ENCODE measurements at places on chromosomes 2 and 18.

GRCh38 chr18:59952283-59953007, 52.6 kb downstream of the PMAIP1 start:
- no peak for DNase-seq

DNA sequence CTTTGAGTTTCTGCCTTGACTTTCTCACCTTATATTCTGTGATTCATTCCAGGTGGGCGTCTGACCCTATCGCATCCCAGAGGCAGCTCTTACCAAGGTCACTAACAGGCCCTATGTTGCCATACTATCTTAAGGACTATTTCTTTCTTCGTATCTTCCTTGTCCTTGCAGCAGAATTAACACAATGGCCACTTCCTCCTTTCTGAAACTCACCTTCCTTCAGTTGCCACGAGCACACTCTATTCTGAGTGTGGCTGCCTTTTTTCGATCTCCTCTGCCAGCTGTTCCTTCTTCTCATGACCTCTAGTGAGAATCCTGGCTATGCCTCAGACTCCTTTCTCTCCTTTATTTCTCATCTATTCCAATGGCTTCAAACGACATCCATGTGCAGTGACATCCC, 160.4 kb upstream of the CCDC195 start:
- DNase-seq, result no peak

GRCh38 chr18:60027397-60027796, 127.6 kb downstream of the PMAIP1 start:
- DNase-seq, result no peak

GRCh38 chr2:206023183-206023582, 62.8 kb downstream of the INO80D start:
- no peak for DNase-seq

DNA sequence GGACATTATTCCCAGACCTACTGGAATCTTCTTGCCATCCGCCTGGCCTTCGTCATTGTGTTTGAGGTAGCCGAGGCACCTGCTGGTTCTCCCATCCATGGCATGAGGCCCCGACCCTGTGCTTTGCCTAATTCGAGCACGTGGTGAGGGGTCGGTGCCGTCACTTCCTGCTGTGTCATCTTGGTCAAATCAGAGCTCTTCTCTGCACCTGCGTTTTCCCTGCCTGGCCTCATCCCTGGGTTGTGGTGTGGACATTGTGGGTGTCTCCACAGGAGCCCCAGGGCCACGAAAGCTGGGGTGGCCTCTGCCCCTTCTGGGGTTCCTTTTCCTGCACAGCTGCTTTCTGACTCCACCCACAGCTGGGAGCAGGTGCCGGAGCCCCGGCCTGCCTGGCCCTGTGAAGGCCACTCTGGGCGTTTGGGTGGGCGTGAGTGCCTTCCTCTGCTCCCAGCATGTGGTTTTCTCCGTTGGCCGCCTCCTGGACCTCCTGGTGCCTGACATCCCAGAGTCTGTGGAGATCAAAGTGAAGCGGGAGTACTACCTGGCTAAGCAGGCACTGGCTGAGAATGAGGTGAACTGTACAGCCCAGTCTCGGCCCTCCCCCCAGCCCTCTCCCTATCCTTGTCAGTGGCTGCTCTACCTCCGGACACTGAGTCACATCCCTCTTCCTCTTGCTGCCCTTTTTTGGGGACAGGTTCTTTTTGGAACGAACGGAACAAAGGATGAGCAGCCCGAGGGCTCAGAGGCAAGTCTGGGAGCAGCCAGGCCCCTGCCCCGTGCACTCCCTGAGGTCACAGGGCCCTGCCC, 34.9 kb downstream of the ANO7 start:
- no peak for DNase-seq
